ENCODE measurements at places on chromosomes 4 and X.

GRCh38 chr4:111689731-111690130 is 455.5 kb upstream of the FAM241A start:
- DNase-seq = no peak

DNA sequence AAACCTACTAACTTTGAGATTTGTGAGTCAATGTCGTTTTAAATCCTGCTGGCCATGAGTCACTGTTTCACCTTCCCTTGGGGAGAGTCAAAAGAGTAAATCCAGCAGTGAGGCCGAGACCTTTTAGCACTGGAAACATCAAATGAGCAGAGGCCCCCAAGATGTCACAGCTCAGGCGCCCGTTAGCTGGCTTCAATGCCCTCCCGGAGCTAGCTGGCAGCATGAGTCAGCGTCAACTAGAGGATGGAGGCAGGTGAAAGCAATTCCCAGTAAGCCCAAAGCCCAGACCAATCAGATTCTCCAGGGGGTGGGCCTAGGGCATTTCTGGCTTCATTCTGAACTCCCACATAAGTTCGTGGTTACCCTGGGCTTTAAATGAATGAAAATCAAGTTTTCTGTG is 170.9 kb downstream of the CLCN4 start:
- no peak for DNase-seq

GRCh38 chrX:101037231-101037630 is 14.7 kb downstream of the TRMT2B start:
- no peak for DNase-seq

- no peak for DNase-seq
Measured at GRCh38 chr4:73528171-73528570, 46.6 kb downstream of the AFM start.

- DNase-seq = no peak
Measured at GRCh38 chr4:76779740-76780459, 118.0 kb downstream of the SOWAHB start.

DNA sequence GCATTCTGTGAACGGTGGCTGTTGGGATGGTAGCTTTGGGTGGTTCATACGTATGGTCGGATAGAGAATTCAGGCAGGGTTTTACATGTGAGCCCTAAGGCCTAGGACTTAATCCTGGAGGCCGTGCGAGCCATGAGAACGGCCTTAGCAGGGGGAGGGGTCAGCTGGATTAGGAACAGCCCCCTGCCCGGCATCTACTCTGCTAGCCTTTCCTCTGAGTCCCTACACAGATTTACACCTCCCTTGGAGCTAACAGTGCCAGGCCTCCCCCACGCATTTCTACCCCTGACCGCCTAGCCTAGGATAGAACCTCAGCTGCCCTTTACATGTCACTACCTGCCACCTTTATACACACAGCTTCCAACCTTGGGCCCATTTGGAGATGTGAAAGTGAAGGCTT is 7.1 kb downstream of the PRAF2 start:
- DNase-seq = no peak

DNA sequence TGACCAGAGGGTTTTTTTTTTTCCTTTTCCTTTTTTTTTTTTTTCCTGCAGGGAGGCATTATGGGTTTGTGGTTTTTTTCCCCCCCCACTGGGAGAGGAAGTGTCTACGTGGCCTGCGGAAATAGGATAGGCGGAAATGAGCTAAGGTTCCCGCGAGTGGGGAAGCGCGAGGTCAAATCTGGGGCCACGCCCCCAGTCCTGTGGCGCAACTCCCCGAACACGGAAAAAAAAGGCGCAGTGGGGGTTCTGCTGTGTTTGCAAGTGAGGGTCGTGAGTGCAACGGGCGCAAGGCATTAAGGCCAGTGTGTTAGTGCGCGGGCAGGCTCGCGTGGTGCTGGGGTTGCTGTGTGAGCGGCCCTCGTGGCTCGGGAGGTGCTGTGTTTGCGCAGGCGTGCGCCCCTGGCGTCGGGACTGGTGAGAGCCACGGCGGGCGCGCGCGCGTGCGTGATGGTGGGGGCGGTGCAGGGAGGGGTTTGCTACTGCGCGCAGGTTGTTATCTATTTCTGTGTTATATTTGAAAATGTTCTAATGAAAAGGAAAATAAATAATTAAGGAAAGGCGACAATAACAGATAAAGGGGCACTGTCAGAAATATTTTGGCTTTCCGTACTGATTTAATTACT is 685 bp upstream of the MORF4L2 start:
- DNase-seq = peak; percentile 75

DNA sequence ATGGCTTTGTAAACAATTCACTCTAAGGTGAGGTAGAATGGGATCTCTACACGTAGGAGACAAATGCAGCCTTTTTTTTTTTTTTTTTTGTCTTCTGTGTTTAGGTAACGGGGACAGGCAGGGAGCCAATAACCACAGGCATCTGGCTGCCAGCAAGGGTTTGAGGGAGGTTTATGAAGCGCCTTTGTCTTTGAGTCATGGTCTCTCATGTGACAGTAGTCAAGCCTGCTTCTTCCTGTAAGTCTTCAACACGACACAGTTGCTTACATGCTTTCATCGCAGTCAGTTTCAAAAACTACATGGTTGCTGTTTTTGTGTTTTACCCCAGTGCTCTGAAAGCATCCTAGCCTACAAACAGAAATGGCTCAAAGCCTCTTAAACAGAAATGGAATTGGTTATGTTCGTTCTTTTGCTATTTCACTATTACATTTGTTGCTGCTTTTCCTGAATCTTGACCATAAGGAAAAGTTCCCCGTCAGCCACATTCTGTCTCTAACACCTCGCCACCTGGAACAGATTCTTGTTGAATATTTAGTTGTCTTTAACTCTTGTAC is 127.8 kb upstream of the METTL14 start:
- DNase-seq = no peak

- DNase-seq = no peak
Measured at GRCh38 chrX:23497919-23498318, 163.3 kb downstream of the PTCHD1 start.

DNA sequence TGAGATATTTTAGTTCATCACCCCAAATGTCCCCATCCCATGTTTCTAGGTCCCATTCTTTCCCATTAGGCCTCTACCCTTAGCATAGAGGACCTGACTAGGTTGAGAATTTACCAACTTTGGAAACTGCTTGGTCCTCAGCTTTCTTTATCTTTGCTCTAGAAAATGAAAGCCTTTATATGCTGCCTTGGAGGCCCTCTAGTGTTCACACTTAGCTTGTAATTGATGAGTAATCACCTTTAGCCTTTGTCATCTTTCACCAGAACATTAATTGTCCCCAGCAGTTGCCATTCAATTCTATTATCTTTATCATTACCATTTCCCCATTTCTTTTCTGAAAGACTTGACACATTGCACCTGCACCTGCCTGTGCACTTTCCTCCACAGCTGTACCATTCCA is 589.2 kb upstream of the NR3C2 start:
- no peak for DNase-seq

- no peak for DNase-seq
Measured at GRCh38 chrX:24204958-24205357, 55.4 kb downstream of the ZFX start.

DNA sequence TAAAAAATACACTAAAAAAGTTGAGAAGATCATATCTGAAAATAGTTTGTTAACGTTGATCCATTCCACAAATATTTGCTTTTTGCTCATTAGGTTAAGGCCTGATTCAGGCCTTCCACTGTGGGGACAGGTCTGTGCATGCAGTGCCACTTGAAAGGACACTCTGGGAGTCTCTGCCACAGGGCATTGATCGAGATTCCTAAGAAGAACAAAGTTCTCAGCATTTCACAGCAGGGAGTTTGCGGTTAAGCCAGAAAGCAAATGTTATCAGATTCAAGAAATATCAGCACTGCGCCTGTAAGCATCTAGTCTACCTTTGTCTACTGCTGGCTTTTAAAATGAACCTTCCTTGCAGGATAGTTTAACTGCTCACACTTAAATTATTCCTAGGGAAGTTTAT is 62.2 kb upstream of the TNIP3 start:
- DNase-seq = no peak

DNA sequence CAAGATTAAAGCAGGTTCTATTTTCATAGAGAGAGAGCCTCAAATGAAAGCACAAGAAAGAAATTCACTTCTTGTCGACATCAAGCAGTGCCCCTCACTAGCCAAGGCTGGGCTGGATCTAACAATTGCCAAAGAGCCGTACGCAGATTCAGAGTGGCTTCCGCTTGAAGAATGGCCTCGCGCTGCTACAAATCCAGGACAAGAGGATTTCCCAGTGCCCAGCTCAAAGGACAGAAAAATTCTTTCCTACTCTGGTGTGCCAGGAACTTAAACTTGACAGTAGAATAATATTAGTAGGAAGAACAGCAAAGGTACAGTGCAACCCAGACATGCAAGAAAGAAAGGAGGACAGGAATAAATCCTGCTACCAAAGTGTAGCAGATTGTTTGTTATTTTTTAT is 56.5 kb upstream of the PPARGC1A start:
- no peak for DNase-seq

- DNase-seq = no peak
Measured at GRCh38 chrX:112738347-112739033, 58.8 kb upstream of the LHFPL1 start.

DNA sequence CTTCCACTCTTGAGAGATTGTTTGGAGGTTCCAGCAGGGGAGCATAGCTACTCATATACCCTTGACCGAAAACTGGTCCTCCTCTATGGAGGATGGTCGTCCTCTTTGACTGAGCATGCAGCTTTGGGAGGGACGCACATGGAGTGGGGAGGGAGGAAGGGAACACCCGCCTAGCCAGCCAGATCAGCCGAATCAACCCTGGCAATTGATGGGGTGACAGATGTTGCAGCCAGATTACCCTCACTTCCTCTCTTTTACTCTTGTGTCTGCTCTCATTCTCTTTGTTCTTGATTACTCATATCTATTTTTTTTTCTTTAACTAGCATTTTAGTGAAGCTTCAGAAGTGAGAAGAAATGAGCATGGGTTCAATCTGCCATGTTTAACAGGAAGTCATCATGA is 19.6 kb downstream of the MGST2 start:
- DNase-seq = no peak

- no peak for DNase-seq
Measured at GRCh38 chr4:8461086-8461485, 20.5 kb downstream of the TRMT44 start.

DNA sequence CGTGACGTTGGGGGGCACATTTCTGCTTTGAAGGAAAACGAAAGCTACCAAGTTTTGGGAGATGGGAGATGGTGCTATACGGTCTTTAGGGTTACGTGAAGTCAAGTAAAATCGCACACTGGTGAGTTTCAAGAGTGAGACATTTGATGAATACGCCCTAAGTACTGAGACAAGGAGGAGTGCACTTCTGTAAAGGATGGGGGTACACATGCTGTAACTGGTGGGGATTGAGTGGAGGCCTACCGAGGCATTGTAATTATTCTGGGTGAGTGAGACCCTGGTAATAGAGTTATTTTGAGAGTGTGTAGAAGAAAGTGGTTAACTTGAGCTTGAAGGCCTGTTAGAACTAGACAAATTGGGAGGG is 536 bp downstream of the SH3BGRL start:
- no peak for DNase-seq

GRCh38 chr4:107838861-107839565 is 14.3 kb downstream of the SGMS2 start:
- DNase-seq = no peak

- no peak for DNase-seq
Measured at GRCh38 chrX:67544281-67545035, 637 bp downstream of the AR start.

DNA sequence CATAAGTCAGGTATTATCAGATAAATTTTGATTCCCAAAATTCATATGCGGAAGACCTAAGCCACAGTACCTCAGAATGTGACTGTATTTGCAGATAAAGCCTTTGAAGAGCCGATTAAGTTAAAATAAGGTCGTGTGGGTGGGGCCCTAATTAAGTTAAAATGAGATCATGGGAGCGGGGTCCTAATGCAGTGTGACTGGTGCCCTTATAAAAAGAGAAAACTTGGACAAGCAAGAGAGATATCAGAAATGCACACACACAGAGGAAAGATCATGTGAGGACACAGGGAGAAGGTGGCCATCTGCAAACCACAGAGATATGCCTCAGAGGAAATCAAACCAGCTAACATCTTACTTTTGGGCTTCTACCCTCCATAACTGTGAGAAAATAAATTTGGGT is 236.1 kb downstream of the FBXO8 start:
- no peak for DNase-seq

DNA sequence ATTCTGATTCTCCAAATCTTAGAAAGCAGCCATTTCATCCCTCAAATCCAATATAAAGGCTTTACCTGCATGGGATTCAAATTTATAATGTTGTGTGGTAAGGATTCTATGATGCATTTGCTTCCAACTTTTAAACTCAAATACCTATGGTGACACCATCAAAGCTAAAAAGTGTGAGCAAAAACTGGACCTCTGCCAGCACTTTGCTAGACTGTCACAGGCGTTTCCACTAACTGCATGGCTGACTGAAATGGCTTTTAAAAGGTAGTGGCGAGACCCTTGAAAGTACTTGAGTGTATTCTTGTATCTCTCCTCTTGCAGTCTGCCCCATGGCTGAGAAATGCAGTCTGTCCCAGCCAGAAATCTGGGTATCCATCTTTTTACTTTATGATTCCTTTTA is 169.4 kb downstream of the AMELX start:
- no peak for DNase-seq

DNA sequence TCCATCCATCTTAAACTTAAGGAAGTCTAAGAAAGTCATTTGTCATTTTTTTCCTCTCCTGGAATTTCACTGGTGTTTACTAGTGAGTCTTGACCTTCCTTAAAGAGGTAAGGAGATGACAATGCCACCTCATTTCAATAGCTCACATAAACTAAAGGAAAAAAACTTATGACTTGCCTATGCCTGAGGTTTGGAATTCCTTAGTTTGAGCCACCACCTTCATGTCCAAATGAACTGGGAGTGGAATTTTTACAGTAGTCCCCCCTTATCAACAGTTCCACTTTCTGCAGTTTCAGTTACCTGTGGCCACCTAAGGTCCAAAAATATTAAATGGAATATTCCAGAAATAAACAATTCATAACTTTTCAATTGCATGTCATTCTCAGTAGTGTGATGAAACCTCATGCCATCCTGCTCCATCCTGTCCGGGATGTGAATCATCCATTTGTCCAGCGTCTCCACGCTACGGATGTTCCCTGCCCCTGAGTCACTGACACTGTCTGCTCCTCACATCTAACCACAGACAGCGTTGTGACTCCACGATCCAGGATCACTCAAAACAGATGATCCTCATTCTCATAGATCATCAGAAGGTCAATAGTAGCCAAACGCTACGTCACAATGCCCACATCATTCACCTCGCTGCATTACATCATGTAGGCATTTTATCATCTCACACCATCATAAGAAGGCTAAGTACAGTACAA is 177.4 kb downstream of the SH3KBP1 start:
- no peak for DNase-seq

- DNase-seq = peak; percentile 31
Measured at GRCh38 chr4:40055863-40056715, 561 bp upstream of the N4BP2 start.

- DNase-seq = no peak
Measured at GRCh38 chr4:147851135-147851534, 119.2 kb downstream of the ARHGAP10 start.

DNA sequence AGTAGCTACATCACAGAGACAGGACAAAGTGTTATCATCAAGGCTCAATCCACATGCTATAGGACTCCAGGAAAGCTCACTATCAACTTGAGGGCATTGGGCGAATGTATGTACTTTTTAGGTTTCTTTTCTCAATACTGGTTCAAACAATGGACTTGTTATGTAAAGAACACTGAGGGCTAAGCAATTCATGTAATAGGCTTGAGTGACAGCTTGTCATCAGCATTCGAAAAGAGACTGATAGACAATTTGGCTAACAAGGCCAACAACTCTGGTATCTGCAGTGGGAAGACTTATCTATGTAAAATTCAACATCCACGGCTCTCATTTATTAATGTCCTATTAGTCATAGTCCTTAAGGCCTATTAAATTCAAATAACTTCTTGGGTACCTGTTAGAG is 141.1 kb downstream of the NPNT start:
- DNase-seq = no peak
